NCI-H1694 treated with DMSO at 0.1 percent for 48 hours (cell line): ENCODE measurements at places on chromosomes 6 and 20.

DNA sequence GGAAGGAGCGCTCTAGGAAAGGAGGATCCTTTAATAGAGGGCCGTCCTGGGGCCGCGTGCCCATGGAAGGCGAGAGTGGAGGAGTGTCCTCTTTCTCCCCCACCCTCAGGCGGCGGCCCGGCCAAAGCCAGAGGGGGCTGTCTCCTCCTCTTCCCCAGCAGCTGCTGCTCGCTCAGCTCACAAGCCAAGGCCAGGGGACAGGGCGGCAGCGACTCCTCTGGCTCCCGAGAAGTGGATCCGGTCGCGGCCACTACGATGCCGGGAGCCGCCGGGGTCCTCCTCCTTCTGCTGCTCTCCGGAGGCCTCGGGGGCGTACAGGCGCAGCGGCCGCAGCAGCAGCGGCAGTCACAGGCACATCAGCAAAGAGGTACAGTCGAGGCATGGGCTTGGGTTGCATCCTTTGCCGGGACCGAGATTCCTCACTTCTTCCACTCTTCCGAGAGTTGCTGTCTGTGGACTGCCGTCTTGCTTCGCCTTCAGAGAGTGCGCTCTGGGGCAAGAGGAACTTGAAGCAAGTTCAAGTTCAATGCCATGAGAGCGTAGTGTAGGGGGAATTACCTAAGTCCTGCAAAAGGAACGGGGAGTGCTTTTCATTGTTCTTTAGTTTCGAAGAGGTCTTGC, at the start of gene LAMA2:
Gene LAMA2, plus strand, starts transcription at position 148 of the 621 bp plus-strand sequence. Its CDS starts 108 bp downstream, at position 256.
- DNase-seq, result no peak

GRCh38 chr6:163771180-163771579, 356.7 kb downstream of the QKI start:
- no peak for DNase-seq

DNA sequence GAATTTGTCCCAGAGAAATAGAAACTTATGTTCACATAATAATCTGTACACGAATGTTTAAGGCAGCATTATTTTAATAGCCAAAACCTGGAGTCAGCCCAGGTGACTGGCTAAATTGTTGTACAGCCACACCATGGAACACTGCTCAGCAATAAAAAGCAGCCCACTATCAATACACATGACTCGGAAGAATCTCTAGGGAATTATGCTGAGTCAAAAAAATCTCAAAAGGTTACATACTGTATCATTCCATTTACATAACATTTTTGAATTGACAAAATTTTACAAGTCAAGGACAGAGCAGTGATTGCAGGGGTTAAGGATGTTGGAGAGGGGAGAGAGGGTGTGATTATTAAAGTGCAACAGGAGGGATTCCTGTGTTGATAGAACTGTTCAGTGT, 163.4 kb downstream of the UBE3D start:
- DNase-seq, result no peak

GRCh38 chr6:13813026-13813425, 1.3 kb downstream of the MCUR1 start:
- no peak for DNase-seq

GRCh38 chr20:42981253-42981652, 208.5 kb downstream of the PTPRT start:
- DNase-seq, result no peak

- no peak for DNase-seq
Measured at GRCh38 chr6:137715589-137716045, 151.4 kb upstream of the TNFAIP3 start.

DNA sequence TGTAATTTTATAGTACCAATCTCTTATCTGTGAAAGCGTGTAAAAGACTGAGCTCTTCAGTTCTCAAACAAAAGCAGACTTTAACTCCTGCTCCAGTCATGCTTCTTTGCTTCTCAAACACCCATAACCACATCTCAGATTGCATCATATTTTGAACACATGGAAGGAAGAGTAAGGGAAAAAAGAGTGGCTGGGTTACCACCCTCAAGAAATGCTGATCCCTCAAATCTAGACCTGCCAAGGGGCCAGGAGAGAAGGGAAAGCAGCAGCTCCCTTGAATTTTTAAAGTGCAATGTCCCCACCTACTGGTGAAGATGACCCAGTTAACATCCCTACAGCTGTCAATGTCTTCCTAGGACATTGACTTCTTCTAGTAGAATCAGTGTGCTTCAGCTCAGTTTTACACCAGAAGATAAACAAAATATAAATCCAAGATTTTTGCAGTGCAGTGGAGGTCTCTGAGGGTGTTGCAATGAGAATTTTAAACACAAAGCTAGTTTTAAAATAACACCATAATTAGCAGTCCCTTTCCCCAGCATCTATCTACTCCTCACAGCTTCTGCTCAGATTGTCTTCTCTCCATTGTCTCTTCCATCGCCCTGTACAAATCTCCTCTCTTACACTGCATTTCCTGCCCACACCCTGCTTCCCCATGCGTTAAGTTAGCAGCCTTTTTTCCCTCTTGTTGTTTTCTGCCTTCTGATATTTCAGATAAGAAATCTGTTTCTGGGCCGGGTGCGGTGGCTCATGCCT, 22.6 kb upstream of the HLA-DQB2 start:
- DNase-seq, result peak; percentile 13

- DNase-seq, result peak; percentile 19
Measured at GRCh38 chr20:63183422-63184146, 32.3 kb downstream of the YTHDF1 start.

- DNase-seq, result peak; percentile 42
Measured at GRCh38 chr6:108946695-108947094, 98.5 kb downstream of the ARMC2 start.

DNA sequence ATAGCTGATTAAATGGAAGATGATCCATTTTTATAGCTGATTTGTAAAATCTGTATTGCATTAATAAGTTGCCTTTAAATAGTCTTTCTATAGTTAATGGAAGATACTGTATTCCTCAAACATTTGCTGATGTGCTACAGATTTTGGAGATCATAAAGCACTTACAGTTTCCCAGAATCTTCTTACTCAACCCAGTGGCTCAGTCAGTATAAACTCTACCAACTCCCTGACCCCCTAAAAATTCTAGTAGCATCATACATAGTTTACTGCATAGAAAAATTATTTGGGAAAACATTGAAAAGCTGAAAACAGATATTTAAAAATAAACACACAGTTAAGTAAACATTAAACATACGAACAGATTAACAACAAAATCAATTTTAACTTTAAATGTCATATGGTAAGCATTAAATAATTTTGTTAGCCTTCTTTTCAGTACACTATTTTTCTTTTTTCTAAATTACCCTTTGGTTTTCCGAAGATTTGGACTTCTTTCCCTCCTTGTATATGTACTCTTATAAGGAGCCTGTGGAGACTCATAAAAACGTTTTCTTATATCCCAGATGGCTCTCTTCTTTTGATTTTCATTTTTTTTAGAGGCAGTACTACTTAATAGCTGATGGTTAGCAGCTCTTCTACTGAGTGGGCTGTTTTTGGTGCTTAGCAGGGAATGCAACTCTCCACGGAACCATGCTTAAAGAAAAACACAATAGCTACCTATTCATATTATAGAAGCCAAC, 62.7 kb upstream of the BMP5 start:
- no peak for DNase-seq

DNA sequence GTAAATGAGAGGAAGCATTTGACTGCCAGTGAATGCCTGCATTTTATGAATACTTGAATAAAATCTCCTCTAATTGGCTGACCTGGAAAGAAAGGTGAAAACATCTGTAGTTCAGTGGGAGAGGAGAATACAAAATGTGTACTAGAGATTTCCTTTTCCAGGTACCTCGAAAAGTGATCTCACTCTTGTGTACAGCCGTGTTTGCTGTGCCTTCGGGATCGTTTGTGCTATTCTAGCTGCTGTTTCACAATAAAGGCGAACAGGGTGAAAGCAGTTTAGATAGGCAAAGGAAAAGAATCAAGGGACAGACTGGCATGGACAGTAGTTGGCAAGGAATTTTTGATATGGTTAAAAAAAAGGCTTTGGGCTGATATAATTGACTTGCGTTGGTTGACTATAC, 112.3 kb downstream of the ARID1B start:
- DNase-seq, result no peak

DNA sequence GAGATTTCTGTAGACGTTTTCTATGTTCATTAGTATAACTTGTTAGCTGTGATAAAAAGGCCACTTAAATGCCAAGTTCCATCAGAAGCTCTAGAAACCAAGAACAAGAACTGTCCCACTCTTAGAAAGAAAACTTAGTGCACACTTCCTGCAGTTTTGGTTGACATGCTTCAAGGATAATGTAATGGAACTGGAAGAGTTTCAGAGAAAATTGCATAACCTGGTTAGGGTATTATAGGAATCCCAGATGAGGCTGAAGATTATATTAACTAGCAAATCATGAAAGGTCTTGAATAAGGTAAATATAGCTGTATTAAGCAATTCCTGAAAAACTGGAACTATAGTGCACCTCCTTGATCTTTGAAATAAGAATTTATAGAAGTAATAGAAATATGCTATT, 1.8 kb upstream of the PHACTR2 start:
- no peak for DNase-seq

- DNase-seq, result no peak
Measured at GRCh38 chr6:1764397-1764987, 154.8 kb downstream of the FOXC1 start.

DNA sequence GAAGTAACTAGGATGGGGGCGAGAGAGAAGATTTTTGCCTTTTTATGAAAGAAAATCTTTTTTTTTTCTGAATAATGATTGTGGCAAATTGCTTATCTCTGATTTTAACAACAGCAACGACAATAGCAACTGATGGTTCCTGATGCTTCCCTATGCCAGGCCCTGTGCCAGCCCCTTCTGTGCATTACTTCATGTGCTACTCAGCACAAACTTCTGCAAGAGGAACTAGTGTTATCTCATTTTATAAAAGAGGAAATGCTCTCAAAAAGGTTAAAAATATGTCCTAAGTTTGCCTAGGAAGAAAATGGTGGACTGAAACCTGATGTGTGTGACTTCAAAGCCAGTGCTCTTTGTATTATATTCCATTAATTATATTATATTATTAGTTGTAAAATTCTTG, 74.0 kb upstream of the RALGAPA2 start:
- DNase-seq, result no peak

- DNase-seq, result peak; percentile 63
Measured at GRCh38 chr6:157228426-157229131, 94.7 kb downstream of the TMEM242 start.

DNA sequence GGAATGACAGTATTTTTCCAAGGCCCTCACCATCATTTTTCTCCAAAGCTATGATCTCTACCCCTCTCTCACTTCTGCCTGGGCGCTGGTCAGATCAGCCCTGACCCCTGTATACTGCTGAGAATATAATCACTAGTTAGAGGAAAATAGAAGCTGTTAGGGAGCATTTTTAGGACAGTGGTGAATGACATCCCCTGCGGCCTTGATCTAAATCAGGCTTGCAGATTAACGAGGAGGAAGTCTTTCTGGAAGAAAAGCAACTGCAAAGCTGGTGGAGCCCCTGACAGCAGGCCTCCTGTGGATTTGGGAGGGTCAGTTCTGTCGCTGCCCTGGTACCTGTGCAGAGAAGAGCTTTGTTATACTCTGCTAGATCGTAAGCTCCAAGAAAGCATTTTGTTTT, 107.9 kb downstream of the RPP40 start:
- DNase-seq, result no peak

GRCh38 chr6:157021993-157022740, 245.0 kb downstream of the ARID1B start:
- DNase-seq, result peak; percentile 51

- DNase-seq, result no peak
Measured at GRCh38 chr6:106629859-106630163, 433 bp downstream of the QRSL1 start.

GRCh38 chr6:35778437-35778836, 2.0 kb downstream of the CLPSL2 start:
- DNase-seq, result no peak

DNA sequence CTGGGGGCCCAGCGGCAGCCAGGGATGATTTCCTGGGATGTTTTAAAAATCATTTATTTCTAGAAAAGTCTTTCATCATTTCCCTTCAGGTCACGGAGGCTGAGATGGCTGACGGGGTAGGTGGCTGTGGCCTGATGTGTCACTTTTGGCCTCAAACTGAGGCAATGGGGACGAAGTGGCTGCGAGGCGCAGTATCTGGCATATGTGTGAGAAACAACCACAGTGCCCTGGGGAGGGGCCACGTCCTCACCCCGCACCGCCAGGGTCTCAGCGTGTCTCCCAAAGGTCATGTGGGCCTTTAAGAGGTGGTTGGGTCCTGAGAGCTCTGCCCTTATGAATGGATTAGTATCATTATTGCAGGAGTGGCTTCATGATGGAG, 120.0 kb downstream of the CEBPB start:
- no peak for DNase-seq

DNA sequence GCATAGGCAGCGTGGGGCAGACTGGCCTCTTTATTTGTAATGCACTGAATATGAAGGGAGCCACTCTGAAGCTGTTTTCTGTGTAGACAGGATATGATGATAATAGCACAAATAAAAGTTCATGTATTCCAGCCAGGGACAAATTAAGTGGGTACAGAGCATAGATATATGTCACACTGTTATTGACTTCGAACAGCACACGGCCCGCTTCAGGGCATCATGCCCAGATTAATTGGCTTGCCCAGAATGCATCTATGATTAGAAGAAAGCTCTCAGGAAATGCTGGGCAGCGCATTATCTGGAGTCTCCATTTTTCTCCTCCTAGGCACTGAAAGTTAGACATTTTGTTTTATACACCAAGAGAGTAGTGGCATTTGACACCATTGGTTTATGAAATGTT, 26.3 kb upstream of the SASH1 start:
- DNase-seq, result peak; percentile 4

DNA sequence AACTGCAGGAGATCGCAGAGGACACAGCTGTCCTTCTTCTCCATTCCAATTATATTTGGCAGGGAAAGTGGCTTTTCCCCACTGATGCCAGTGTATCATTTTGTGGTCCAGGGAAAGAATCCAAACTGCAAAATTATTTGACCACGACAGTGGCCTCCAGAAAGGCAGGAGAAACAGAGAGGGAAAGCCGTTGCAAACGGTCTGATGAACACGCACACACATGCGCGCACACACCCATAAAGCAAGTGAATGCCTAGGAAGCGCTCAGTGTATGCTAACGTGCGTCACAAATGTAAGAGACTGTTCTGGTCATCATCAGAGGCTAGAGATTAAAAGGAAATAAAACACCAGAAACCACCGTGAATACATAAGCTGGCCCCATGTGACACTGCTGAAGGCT, 54.0 kb downstream of the NPEPL1 start:
- DNase-seq, result no peak
